ENCODE measurements at places on chromosomes 6 and 20.
A peak's percentile ranks its signal among the peaks of the same experiment; 100 is the strongest.

- no peak for DNase-seq
These were observed 272.7 kb upstream of the PLCB4 start for GRCh38 chr20:8796088-8796660.

DNA sequence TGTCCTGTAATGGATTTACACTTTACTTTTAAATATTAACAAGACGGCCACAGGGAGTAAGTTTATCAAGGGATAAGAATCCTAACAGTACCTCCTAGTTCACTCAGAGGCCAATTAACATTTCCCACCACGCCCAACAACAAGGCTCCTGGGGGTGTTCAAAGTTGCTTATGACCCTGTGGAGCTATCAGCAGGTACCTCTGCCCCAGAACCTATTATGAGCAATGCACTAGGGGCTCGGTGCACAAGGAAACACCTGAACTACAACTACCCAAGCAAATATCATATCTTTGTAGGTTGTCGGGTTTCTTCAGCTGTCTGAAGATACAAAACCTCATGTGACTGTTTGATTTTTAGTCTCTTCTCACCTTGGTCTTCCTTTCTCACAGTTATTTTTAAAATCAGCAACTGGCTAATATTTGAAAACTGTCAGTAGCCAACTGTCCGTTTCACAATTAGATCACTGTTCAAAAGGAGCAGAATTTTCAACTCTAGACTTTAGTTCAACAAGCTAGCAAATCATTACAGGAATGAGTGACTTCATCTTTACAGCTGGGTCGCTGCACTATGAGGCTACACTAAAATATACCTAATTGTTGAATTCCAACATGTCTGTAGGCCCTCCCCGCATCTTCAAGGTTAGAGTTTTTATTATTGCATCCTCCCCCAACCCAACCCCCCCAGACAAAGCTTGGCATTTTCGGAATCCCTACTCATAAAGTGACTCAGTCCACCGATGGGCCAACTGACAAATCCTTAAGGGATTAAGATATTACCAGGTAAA, 38.1 kb downstream of the B4GALT5 start:
- DNase-seq, result no peak

DNA sequence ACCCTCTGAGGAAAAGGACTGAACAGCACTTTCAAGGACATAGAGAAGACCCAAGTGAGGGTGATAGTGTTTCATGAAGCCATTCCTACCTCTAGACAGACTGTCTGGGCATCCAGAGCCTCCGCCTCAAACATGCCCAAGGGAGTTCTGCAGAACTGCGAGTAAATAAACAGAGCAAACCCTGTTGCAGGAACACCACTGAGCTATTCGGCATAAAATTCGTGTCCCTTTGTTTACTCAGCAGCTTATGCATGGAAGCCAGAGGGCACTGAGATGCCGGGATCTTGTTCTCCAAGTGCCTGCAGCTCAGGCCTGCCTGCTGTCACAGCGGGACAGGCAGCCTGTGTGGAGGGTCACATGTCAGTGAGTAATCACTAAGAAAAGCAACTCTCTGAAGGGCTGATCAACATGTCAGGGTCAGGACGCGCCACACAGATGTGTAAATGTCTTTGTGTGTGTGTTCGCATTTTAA, 164.9 kb upstream of the HEY2 start:
- no peak for DNase-seq

DNA sequence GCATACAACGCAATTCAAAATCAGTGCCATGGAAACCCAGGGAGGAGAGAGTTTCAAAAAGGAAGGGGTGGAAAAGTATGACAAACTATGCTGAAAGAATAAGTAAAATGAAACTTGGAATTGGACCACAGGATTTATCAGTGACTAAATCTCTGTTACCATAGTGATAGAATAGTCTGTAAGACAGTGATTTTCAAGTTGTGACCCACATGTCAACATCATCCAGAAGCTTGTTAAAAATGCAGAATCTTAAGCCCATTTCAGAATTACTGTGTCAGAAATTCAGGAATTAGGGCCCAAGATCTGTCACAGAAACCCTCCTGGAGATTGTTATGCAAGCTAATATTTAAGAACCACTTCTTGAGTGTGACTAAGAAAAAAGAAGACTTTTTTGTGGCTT, 417.7 kb upstream of the JAG1 start:
- DNase-seq, result no peak

DNA sequence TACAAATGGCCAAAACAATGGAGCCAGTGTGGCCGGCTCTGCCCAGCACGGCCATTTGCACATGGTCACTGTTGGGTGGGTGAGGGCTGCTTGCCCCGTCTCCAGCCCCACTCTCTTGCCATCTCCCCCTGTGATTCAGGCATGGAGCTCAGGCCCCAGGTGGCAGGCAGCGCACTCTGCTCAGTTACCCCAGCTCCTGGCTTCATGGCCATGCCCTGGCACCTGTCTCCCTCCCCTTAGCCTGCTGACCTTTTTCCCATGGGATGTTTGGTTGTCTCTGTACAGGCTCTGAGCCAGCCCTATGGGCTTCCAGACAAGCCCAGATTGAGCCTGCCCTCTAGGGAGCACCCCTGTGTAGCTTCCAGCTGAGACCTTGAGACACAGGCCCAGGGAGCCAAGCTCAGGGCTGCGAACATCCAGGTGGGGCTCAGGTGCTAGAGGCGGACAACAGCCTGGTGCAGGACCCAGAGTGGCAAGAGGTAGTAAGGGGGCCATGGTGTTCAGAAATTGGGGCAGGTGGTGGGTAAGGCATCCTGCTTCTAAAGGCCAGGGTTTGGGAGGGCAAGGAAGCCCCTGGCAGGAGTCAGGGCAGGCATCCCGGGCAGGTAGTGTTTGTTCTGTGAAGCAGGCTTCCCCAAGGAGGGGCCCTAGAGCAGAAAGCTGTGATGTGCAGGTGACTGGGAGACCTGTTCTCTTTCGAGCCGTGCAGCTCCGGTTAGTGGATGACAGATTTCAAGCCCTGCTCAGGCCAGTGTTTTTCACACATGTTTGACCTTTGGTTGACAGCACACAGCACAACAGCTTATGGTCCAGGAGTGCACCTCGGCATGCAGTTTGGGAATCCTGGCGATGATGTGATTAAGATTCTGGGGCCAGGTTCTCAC, 17.7 kb downstream of the SYNJ2 start:
- no peak for DNase-seq

DNA sequence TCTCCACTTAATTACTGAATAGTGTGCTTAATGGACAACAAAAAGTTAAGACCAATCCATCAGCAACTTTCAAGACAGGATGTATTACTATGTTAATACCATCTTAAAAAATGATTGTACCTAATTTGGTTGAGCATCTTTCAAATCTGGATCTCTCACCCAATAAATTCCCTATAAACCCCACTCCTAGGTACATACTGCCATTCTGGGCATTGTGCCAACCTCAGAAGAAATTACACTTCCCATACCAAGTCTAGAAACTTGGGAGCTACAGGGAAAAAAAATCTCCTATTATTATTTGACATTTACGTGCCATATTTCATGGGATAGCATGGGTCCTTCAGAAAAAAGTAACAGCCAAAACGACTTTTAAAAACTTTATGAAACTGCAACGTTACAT, 5.1 kb downstream of the SYNCRIP start:
- no peak for DNase-seq

DNA sequence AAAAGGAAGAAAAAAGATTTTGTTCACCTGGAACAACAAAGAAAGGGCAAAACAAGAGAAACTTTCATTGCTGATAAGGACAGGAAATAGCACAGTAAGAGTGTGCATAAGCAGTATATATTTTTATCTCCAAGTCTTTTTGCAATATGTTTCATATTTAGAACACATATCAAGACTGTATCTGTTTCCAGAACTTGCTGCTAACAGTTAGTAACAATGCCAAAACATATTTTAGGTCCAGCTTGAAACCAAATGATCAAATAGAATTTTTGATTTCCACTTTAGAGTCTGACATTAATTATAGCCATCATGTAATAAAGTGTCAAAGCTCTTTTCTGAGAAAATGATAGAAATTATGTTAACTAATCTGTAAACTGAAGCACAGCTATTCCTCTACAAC, 143.5 kb upstream of the SUPT3H start:
- no peak for DNase-seq

GRCh38 chr20:1870792-1871550, 24.2 kb upstream of the SIRPA start:
- no peak for DNase-seq

DNA sequence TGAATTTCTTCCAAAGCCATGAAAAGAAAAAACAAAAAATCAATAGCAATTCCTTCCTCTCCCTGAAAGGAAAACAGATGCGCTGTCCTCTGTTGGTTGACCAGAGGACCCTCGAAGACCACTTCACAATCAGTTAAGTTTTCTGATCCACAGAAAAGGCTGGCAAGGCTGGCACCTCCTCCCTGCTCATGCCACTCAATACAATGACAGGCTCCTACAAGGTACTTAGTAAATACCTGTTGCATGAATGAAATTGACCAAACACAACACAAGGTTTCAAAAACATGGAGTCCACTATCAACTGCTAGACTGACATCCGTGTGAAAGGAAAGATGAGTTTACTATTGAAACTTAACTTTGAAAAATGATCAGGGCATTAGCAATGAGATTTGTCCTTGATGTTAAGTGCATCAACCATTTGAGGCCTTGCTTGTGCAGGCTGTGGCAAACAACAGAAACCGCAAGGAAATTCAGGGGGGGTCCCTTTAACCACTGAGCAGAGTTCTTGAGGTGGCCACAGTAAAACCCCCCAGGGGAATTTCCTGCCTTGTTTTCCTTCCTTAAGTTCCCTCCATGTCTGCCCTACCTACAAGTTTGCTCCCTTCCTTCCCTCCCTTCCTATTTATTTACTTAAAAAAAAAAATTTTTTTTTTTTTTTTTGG, 27.9 kb upstream of the RTF2 start:
- DNase-seq, result no peak

DNA sequence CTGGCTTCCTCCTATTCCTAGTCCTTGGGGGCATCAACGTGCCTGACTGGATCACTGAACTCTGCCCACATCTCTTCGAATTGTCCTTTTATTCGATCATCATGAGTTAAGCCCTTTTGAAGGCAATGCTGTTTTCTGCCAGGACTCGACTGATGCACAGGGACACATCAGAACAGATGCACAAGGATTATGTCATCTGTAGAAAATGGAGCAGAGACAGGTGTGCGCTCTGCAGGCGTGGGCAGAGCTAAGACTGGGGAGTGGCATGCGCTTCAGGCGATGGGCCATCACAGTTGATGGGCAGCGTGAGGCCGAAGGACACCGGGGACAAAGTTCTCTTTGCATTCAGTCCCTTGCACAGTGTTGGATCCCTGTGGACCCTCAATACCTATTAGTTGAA, 13.1 kb downstream of the GABRR1 start:
- no peak for DNase-seq

GRCh38 chr6:56693246-56693607, 50.5 kb upstream of the DST start:
- no peak for DNase-seq

- no peak for DNase-seq
These were observed 8.8 kb downstream of the DDR1 start for GRCh38 chr6:30893001-30893591.

DNA sequence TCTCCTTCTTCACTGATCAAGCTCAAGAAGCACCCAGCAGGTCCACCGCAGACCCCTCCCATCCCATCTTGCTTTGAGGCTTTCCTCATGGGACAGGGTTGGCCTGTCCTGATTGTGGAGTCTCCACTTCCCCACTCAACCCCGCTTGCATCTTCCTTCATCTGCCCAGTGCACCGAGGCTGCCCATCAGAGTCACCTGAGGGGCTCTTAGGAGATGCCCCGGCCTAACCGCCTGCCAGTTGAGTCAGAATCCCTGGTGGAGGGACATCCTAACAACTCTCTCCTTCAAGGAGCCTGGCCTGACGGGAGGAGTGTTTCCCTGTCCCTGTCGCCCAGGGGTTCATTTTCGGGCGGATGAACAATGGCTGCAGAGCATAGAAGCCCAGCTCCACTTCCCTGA, 46.1 kb downstream of the RBM38 start:
- DNase-seq, result no peak

GRCh38 chr20:61493798-61494305, 241.8 kb downstream of the CDH4 start:
- no peak for DNase-seq

DNA sequence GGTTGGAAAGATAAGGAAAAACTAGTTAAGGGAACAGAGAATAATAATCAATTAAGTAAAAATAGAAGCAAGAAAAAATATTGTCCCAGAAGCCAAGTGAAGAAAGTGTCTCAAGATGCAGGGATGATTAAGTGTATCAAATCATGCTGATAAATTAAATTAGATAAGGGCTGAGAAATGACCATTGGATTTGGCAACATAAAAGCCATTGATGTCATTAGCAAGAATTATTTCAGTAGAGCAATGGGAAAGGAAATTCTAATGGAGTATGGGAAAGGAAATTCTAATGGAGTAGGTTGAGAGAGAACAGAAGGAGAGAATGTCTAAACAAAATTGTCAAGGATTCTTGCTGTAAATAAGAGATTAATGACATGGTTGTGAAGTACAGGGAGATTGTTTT, 146.8 kb downstream of the TFAP2B start:
- DNase-seq, result no peak

- DNase-seq, result peak; percentile 7
These were observed 67.2 kb downstream of the POPDC3 start for GRCh38 chr6:105112577-105112976.

GRCh38 chr6:95364016-95364604, 213.2 kb upstream of the MANEA start:
- no peak for DNase-seq

- no peak for DNase-seq
These were observed 67.4 kb upstream of the XRN2 start for GRCh38 chr20:21235484-21236445.

- DNase-seq, result no peak
These were observed 1.3 kb upstream of the DDR1 start for GRCh38 chr6:30882759-30883684.

GRCh38 chr6:47034421-47034820, 7.7 kb downstream of the ADGRF1 start:
- no peak for DNase-seq

GRCh38 chr20:24208652-24209051, 220.1 kb upstream of the GGTLC1 start:
- no peak for DNase-seq

- DNase-seq, result no peak
These were observed 72.2 kb downstream of the CNBD2 start for GRCh38 chr20:36040571-36040970.

DNA sequence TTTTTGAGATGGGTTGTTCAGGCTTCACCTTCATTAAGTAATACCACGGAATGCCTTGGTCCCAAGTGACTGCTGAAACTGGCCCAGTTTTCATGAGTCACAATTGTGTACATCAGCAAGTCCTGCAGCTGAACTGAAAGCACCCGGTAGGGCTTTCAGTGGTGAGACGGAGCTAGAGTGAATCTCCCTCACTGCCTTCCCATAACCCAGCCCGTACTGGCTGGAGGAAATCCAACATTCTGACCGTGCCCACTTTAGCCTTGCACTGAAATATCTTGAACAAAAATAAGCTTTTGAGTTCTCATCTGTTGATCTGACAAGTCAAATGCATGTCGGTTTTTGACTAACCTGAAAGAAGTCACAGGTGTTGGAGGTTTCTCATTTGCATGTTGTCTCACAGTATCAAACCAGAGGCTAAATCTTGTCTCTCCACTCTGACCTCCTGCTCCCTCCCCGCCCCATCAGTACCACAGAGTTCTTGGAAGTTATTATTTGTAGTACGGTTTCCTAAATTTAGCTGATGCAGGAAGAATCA, 35.9 kb downstream of the DUSP22 start:
- DNase-seq, result peak; percentile 65
